ENCODE measurements at places on chromosomes 12 and 14.

DNA sequence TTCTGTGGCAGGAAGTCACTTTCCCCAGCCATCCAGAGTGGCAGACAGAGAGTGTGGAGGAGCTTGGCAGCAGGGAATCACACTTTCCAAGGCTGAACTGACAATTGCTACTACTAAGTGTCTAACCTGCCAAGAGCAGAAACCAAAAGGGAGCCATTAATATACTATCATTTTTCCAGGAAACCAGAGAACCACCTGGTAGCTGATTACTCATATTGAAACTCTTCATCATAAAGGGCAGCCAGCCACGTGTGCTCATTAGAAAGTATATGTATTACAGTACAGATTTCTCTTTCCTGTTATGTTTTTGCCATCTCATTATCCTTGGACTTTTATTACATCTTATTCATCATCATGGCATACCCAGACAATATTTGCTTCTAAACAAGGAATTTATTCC, 374.9 kb downstream of the GXYLT1 start:
- no peak for DNase-seq

DNA sequence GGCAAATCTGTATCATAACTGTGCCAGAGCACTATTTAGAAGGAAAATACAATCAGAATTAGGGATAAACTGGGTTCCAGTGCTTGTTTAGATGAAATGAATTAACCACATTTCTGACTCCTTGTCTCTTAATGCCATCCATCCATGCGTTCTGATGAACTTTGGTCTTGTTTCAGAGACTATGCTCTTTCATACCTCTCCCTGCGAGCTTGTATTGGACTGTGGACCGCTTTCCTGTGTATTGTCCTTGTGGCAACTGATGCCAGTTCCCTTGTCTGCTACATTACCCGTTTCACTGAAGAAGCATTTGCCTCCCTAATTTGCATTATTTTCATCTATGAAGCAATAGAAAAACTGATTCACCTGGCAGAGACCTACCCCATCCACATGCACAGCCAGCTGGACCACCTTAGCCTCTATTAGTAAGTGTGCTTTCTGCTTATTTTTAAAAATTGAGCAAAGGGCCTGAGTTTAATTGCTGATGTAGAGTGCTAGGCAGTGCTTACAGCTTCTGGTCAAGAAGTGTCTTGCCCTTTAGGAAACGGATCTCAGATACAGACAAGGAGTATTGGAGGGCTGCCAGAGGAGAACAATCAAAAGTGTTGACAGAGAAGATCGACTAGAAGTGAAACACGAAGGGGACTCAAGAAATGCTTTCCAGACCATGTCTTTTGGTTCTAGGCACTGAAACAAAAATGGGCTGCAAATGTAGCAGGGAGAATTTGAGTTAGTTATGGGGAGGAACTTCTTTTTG, 46.7 kb downstream of the SLC4A8 start:
- peak; percentile 15 for DNase-seq

GRCh38 chr12:14408208-14408607, 42.7 kb downstream of the ATF7IP start:
- DNase-seq: peak; percentile 30

GRCh38 chr12:3624273-3624672, 128.6 kb downstream of the CRACR2A start:
- no peak for DNase-seq

DNA sequence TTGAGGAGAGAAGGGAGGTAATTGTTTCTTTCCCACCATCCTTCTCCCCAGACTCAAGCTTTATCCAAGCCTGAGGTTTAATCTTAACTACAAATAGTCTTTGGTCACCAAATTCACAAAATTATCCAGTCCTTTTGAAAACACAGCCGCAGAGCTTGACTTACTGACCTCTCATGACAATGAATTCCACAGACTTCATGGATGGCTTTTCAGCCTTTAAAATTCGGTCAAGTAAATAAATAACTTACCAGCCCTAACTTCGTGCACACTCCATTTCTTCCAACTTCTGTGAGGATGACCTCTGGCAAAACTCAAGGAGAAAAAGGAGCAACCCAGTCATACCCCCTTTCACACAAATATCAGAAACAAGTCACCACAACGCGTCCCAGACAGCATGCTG, 137.0 kb upstream of the CDKN3 start:
- DNase-seq: no peak

- DNase-seq: no peak
Observed at GRCh38 chr14:55794655-55795595, 214.9 kb downstream of the KTN1 start.

DNA sequence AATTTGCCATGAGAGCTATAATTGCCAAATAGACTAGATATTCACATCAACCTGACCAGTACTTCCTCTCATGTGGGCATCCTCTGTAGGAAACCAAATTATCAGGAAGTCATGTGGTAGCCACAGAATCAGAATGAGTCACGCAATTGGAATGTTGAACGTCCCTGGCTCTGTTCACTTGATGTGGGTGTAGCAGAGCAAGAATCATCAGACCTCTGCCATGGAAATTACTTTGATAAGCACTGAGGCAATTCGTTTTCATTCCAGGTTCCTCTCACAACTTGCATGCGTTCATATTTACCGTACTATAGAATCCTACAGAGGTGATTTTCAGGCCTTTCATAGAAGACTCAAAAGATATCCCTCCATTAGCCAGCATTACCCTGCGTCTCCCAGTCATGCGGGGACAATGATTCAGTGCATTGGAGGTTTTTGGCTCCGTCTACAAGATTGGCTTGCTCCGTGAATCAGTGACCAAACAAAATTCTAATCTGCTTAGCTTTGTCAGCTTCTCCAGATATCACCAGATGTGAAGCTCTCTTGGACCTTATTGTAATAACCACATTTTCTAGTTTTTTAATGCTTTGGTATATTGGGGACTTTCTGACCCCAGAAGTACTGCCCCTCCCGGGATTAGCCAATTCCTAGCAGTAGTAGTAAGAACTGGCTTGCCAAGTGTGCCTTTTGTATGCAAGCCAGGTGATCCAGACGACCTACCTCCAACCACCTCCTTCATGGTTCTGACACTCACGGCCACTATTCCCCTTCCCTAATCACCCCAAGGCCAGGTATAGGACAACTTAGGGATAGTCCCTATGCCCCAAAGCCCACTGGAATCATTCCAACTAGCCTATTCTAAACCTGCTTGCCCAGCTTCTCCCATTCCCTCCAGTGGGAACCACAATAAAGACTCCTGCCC, 133.4 kb downstream of the KICS2 start:
- peak; percentile 89 for DNase-seq

DNA sequence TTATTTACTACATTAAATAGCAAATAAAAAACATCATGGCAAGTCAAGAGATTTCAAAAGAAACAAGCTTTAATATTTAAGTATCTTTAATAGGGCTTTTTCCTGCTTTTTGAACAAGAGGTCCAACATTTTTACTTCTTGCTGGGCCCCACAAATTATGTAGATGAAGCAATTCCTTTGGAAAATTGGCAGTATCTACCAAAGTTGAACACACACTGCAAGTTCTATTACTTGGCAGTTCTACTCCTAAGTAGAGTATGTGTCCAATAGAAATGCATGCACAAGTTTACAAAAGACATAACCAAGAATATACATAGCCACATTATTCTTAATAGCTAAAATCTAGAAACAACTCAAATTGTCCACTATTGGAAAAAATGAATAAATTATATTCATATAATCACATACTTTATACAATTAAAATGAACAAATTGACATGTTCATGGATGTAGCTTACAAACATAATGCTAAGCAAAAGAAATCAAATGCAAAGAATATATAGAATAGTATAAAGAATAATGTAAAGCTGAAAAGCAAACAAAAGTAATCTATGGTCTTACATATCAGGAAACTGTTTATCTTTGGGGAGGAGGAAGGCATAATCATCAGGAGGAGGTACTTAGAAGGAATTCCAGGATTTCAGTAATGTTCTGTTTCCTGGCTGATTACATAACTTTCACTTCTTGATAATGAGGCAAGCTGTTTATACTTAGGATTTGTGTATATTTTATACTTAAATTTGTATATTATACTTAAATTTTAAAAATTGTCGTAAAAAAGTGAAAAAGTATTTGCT, 6.5 kb upstream of the TMBIM4 start:
- no peak for DNase-seq

- no peak for DNase-seq
Observed at GRCh38 chr14:102140027-102140749, 491 bp downstream of the WDR20 start.

DNA sequence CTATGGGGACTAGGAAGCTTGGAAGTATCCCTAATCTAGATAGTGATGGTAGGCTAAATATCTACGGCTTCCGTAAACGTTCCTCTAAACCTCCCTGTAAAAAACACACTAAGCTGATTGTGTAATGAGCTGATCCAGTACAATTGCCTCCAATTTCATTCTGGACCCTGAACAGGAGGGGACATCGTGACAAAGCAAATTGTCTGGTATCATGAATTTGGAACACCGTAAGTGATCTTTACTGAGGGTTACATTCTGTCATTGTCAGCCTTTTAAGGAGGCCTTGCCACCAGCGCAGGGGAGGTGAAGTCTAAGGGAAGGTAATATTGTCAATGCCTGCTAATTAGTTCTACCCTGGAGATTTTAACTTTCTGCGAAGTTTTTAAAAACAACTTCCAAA, 487 bp upstream of the MGST1 start:
- no peak for DNase-seq

DNA sequence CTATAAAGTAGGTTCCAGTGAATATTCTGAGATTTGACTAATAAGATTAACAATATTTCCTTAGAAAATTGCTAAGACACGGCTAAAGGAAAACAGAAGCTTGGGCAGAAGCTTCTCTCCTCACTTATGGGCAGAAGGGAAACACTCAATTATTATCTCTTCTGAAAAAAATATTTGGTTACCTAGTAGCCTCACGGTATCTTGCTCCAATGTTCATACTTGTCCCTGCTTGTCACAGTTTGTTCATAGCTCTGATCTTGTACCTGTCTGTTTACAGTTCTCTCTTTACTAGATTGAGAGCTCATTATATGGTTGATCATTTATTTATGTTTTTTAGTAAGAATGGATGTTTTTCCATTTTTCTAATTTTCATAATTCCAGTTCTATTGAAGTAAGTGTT, 458.0 kb upstream of the ATP2B1 start:
- DNase-seq: no peak

DNA sequence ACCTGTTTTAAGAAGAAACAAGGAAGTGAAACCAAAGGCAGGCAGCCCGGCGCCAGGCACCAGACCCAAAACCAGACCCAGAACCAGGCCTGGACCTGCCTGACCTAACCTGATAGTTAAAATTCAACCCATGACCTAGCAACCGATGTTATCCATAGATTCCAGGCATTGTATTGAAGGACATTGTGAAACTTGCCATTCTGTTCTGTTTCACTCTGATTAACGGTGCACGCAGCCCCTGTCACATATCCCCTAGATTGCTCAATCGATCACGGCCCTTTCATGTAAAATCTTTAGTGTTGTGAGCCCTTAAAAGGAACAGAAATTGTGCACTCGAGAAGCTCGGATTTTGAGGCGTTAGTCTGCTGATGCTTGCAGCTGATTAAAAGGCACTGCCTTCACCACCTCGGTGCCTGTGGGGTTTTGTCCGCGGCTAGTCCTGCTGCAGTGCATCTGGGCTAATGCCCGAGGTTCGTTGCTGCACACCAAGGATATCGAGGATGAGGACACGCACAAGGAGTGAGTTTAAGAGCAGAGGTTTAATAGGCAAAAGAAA, 262.5 kb upstream of the TMEM132C start:
- no peak for DNase-seq

- no peak for DNase-seq
Observed at GRCh38 chr12:71954083-71954778, 15.6 kb downstream of the TPH2 start.

DNA sequence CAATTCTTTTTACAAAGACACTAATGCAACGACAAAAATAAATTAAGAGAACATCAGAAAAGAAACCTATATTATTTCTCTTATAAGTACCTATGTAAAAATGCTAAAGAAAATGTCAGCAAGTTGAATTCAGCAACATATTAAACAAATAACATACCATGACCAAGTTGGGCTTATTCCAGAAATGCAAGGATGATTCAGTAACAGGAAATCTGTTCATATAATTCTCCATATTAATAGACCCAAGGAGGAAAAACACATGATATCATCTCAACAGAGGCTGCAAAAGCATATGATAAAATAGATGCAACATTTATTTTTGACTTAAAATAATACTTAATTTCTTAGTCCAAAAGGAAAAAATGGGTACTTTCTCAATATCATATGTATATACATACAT, 25.1 kb upstream of the GPHB5 start:
- DNase-seq: no peak

DNA sequence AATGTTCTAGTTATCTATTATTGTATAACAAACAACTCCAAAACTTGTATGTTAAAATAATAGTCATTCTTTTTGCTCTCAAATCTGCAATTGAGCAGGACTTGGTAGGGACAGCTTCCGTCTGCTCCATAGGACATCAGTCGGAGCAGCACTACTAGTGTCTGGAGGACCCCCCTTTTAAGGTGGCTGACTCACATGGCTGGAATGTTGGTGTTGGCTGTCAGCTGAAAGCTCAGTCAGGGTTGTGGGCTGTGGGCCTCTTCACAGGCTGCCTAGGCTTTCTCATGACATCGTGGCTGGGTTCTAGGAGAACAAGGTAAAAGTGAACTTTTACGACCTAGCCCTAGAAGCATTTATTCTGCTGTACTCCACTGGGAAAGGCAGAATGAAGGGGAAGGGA, 160.6 kb downstream of the ANO4 start:
- no peak for DNase-seq

GRCh38 chr12:6817662-6818157, 3.9 kb upstream of the GPR162 start:
- DNase-seq: no peak

DNA sequence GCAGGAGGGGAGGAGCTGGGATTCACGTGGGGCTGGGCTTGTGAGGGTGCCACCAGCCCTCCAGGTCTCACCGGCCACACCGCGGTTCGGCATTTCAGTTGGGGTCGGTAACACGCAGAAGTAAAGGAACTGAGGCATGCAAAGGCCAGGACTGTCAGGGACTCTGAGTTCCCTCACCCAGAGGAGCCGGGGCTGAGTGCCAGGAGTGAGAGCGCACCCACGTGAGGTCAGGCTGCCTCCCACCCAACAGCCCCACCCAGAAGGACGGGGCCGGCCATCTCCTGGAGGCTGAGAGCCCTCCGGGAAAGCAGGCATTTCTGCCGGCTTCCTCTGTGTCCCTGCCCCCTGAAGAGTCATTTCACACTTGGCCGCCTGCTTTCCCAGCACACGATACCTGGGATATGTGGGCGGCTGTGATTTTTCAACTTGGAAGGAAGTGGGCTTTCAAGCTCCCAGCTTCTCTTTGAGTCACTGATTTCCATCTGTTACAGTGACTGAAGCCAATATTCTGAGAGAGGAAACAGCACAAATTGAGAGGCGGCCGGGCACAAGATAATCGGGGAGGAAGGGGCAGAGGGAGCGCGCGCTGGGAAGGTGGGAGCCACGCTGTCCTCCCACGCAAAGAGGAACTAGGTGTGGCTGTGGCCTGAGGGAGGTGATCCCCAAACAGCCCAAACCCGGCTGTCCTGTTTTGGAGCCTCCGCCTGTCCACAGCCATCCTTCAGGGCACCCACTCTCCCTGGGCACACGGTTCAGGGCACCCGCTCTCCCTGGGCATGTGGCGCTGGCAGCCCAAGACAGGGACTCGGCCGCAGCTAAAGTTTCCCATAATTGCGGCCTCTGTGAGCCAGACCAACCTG, 19.0 kb downstream of the GALNT9 start:
- DNase-seq: no peak

All from pons (tissue), 1 donor.